NCI-H774 (cell line): ENCODE measurements at places on chromosomes 2 and 18.

DNA sequence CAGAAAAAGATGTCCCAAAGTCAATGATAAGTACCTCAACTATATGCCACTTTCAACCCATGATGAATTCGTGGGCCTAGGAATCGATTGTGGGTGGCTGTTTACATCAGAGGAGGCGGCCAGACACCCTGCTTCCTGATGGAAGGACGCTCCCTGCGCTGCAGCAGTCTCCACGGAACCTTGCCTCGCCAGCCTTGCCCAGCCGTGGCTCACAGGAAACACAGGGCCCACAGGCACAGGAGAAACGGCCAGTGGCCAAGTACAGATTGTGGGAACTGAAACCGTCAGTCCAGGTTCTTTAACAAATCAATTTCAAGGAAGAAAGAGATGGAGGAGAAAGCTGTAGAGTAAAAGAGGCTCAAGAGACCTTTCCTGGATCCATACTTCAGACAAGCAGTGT, 101.5 kb upstream of the NFATC1 start:
- DNase-seq = no peak

DNA sequence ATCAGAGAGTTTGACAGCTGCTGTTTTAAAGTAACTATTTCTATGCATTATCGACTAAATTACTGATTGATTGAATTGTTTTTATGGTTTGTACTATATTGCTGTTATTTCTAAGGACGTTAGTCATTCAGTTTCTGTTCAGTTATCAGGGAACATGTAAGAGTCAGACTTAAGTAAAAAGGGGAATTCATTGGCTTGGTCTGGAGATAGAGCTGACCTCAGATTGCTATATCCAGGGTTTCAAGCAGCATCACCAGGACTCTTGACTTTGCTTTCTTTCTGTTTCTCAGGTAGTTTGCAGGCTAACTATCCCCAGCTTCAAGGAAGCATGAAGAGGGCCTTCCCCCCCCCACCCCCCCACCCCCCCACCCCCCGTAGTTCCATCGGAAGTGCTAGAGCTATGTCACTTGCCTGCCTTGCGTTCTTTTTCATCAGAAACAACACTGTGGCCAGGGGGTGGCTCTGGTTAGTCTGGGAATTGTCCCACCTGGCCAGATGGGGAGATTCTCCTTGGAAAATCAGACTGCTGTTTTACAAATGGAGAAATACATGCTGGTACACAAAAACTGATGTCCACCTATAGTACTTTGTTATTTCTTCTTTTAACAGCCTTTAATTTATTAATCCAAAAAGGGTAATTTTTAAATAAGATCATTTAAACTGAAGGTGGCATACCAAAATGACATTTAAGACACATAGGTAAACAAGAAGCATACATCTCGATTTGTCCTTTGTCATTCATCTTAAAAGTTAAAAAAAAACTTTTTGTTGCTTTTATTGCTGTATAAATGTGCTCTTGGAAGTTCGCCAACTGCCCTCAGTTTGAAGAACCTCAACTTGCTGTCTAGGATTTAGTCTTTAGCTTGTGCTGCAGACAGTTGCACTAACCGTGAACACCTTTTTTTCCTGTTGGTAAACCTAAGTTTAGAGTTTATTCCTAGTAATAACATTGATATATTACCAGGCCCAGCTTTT, 9.4 kb downstream of the SMAD4 start:
- no peak for DNase-seq

- no peak for DNase-seq
Measured at GRCh38 chr2:241494311-241494908, 14.0 kb downstream of the STK25 start.

DNA sequence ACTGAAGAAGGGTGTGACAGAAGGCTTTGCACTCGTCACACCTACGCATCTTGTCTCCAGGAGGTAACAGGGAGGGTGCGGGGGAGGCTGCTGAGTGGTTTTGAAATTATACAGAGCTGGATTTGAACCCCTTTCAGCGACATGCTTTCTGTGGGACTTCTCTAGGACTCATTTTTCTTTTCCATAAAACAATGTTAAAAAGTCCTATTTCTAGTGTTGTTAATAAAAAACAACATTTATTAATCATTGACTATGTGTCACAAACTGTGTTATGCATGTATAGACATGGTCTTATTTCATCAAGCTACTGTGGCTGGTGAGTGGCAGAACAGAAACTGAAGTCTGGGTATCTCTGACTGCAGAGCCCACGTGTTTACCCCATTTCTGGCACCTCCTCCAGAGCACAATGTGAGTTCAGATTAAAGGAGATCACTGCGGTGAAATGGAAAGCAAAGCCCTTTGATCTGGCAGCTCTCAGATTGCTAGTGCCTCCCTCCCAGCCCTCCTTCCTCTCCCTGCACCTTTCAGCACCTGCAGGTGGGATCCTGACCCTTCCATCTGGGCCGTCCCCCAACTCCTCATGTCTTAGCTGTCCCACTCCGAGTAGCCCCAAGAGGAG, 315.5 kb upstream of the MYT1L start:
- no peak for DNase-seq

GRCh38 chr2:224910574-224910925, 131.7 kb downstream of the DOCK10 start:
- no peak for DNase-seq

- DNase-seq = no peak
Measured at GRCh38 chr2:111923276-111923804, 24.9 kb downstream of the MERTK start.
